ENCODE measurements at places on chromosomes 16 and 17.
A peak's percentile ranks its signal among the peaks of the same experiment; 100 is the strongest.

- DNase-seq, result no peak
These were observed 28.0 kb upstream of the SOX9 start for GRCh38 chr17:72092710-72093322.

- DNase-seq, result no peak
These were observed 18.5 kb upstream of the USP22 start for GRCh38 chr17:21061158-21061835.

DNA sequence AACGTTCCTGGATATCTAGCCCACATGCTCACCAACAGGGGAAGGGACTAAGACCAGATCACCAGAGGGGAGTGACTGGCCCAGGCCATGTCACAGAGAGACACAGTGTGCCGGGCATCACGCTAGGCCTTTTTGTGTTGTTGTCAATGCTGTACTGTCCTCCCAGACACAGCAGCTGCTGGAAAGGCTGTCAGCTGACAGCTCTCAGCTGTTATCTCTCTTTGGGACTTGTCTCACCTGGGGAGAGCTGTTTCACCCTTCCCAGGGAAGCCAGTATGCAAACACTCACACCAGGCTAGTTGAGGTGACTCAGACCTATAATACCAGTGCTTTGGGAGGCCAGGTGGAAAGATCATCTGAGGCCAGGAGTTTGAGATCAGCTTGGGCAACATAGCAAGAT, 19.4 kb downstream of the UNC45B start:
- no peak for DNase-seq

GRCh38 chr17:14325618-14326167, 24.8 kb downstream of the HS3ST3B1 start:
- no peak for DNase-seq

DNA sequence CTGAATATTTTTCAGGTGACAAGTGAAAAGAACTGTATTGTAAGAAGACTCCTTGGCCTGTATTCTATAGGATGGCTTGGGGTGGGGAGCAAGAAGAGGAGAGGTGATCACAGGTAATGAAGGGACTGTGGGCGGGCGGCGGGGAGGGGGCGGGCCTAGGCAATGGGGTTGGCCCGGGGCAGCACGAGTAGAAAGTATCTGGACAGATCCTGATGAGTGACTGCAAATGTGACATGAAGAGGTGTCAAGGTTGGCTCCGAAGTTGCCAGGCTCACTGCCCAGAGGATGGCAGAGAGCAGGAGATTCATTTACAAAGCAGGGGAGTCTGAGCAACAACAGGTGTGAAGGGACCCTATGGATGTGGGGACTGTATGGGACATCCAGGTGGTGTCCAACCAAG, 10.8 kb upstream of the G6PC1 start:
- no peak for DNase-seq

GRCh38 chr17:74369665-74370490, 2.6 kb downstream of the GPR142 start:
- no peak for DNase-seq

- DNase-seq, result no peak
These were observed 2.9 kb downstream of the SLC47A2 start for GRCh38 chr17:19713462-19713861.

GRCh38 chr17:82950525-82951102, 110.8 kb upstream of the ZNF750 start:
- no peak for DNase-seq

- DNase-seq, result peak; percentile 56
These were observed 107.0 kb upstream of the CACNG5 start for GRCh38 chr17:66727634-66728570.

DNA sequence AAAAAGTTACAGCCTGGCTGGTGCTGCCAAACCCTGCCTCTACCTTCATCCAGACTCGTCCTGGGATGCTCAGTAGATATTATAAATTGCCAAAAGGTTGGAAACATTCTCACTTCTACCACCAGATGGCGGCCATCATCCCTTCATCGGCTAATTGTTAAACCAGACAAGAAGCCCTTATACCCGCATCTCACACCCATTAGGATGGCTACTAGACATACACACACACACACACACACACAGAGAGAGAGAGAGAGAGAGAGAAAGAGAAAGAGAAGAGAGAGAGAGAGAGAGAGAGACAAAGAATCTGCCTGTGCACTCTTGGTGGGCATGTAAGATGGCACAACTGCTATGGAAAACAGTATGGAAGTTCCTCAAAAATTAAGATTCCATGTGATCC, 15.0 kb upstream of the SCIMP start:
- peak; percentile 84 for DNase-seq

DNA sequence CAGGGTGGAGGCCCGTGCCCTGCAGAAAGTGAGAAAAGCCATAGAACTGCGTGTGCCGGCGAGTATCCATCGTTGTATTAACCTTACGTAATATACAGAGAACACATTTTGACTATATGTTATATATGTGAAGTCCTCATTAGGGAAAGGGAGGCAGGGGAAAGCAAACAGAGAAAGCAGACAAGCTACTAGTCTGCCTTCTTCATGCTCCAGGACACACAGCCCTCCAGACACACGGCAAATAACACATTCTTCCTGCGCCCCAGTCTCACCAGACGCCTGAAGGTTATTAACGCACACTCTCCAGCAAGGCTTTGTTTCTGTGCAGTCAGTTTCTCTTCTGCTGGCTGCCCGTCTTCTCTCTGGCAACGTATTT, 28.8 kb downstream of the PRDM7 start:
- DNase-seq, result peak; percentile 14

GRCh38 chr17:74776044-74776962, at the start of gene NAT9:
Gene NAT9, minus strand, starts transcription at chr17:74776345. Its CDS starts 647 bp downstream, at chr17:74775698.
- peak; percentile 91 for DNase-seq

GRCh38 chr17:57255182-57255775, 1.0 kb upstream of the MSI2 start:
- peak; percentile 21 for DNase-seq

DNA sequence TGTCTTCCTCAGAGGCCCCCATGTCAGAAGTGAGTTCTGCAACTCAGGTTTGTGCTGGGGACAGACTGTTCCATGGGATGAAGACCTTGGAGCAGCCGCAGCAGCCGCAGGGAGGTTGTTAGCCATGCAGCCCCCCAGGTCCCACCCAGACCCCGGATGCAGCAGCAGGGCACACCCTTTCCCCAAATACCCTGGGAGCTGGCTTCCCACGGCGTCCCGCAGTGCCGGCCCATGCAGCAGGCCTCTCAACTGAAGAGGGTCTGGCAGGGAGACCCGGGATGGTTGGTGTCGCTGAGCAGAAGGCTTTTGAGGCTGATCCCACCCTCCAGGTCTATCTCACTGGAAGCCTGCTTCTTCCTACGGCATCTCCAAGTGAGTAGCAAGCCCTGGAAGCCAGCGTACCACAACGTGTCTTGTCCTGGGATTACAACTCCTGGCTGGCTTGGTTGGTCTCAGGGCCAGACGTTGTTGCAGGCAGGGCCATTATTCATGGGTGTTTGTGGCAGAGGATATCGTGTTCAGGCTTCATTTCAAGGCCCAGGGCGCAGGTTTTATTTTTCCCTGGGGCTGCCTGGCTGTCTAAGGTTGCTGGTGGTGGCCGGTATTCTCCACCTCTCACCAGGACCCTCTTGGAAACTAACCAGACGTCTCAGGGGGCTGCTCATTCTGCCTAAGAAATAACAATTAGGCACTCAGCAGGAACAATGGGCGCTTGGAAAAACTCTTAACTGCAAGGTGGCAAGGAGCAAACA, 223.2 kb downstream of the C16orf95 start:
- DNase-seq, result no peak

GRCh38 chr17:19686400-19687090, 29.8 kb downstream of the SLC47A2 start:
- no peak for DNase-seq

DNA sequence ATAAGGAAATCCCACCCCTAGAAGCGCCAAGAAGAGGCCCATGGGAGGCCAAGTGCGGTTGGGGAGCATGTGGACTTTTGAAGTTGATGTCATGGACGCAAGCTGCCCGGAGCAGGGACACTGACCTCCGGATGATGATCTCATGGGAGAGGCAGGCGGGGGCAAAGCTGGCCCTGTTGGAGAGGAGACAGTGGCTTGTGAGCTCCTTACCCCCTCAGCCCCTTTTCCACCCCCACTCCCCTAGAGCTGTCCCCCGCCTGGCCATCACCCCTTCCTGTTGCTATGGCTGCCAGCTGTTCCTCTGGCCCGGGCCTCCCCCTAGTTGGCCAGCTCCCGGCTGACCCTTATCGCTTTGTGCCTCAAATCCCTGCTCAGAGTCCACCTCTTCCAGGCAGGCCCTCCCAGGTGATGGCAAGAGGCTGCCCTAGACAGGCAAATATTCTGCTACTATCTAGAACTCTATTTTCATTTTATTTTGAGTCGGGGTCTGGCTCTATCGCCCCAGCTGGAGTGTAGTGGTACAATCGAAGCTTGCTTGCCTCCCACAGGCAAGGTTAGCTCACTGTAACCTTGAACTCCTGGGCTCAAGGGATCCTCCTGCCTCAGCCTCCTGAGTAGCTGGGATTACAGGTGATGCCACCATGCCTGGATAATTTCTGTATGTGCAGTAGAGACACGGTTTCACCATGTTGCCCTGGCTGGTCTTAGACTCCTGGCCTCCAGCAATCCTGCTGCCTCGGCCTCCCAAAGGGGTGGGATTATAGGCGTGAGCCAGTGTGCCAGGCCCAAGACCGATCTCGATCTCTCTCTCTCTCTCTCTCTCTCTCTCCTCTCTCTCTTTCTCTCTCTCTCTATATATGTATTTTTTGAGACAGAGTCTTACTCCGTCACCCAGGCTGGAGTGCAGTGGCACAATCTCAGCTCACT, 6.6 kb downstream of the NOTUM start:
- no peak for DNase-seq
